ENCODE measurements at places on chromosomes 16 and 17.
A peak's percentile ranks its signal among the peaks of the same experiment; 100 is the strongest.

GRCh38 chr16:2586241-2586640 is 48.4 kb downstream of the PDPK1 start:
- DNase-seq, result no peak

DNA sequence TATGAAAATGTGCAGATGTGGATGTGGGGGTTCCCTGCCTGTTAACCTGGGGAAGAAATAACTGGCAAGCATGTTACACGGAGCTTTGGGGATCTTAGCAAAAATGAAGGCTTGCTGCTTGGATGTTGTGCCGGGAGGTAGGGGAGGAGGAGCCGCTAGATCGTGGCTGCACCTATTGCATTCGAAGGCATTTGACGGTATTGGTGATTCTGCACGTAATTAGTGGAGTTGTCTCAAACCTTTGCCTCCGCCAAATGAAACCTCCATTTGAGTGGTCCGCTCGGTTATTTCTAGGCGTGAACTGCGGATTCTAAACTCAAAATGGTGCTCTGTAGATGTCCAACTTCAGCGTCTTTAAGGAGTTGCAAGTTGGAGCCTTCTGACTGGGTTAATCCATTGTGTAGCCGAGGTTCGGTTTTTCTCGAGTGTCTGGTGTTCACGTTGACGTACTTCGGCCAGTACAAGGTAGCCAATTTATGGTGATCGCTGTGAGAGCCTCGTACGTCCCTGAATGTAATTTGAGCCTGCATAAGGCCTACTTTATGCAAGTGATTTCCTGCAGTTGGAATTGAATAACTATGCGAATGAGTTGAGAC is 1.5 kb downstream of the TNRC6C start:
- DNase-seq, result peak; percentile 62

DNA sequence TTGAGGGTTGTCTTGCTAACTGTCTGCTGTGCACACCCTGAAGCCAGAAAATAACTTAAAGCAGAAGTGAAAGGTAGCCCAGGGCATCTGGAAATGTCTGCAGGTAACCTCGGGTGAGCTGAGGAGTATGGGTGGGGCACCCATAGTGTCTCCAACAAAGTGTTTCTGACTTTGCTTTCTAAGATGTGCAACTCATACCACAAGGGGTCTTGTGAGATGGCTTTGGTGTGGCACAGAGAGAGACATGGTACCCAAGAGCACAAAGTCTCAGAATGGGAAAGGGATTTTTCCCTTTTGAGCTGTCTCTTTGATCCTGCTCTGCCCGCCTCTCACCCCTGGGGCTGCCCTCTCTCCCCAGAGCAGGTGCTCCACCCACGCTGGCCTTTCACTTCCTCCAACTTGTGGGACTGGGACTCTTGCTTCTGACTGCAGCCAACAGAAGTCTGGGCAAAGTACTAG is 6.9 kb downstream of the CHD9 start:
- no peak for DNase-seq

GRCh38 chr16:77970371-77970770 is 52.0 kb upstream of the CLEC3A start:
- DNase-seq, result no peak

DNA sequence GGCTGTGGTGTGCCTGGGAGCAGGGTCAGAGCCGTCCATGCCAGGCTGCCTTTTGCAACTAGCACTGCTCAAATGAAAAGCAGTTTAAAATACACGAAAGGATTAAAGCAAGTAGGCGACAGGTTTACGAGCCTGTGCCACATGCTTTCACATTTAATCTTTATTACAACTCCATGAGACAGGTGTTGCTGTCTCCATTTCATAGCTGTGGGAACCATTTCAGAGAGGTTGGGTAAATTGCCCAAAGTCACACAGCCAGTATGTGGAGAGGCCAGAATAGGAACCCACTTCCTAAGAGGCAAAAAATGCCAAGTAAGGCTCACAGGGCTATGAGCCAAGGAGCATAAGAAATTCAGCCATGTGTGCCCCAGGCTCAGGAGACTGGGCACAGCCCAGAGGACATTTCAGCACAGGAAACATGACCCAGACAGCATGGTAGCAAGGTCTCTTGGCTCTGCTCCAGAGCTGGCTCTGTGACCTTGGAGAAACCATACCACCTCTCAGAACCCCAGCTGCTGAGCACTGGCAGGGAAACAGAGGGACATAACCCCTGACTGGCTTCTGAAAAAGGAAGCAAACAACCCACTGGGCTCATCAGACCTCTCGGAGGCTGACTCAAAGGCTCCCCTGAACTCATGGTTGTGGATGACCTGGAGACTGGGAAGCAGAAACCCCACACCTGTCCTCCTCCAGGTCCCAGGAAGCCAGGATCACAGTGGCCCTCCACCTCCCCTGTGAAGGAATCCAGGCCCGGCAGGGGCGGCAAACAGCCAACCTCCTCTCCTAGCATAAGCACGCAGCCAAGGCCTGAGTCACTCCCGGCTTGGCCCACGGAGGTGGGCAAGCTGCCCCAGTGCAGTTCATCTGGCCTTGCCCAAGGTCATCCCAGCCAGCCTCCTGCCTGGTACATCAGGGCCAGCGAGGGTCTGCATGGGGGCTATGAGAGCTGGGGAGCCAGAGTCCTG is 40.3 kb upstream of the MRPS23 start:
- no peak for DNase-seq

DNA sequence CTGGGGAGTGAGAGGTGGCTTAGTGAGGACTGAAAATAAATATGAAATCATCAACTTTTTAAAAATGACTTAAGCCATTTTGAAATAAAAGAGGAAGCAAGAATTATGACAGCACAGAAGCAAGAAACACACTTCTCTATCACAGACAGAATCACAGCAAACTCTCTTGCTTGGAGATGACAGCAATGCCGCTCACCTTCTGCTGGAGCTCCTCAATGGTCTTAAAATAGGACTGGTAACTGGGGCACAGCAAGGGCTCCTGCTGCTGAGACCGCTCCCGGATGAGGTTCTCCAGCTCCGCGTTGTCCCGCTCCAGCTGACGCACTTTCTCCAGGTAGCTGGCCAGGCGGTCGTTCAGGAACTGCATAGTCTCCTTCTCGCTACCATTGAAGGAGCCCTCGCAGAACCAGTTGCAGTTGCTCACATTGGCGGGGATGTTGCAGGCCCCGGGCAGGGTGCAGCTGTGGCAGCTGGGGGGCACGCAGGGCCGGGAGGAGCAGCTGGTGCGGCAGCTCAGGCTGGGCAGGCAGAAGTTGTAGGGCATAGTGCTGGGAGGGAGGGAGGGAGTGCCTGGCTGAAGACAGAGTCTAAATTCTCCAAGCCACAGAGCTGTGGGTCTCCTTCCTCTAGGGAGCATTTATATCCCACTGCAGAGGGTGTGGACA is at the start of gene KRT31:
KRT31 (minus strand) TSS at position 613 of the 665 bp plus-strand sequence; CDS start at position 544, 69 bp downstream.
- no peak for DNase-seq

GRCh38 chr16:11611871-11612664 is 25.3 kb upstream of the LITAF start:
- no peak for DNase-seq

DNA sequence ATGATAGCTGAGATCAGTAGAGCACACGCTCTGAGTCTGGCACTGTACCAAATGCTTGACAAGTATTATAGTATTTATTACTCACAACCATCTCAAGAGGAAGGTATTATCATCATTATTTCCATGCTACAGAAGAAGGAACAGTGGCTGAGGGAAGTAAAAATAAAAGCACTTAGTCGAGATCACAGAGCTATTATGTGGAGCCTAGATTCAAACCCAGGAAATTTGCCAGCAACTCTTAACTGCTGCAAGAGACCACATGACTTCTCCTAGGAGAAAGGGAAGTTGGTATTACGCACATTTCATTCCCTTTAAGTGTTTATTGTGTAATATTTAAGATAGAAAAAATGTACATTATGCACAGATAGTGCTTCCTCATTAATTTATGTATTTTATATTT is 1.0 kb upstream of the RHOT1 start:
- no peak for DNase-seq

- DNase-seq, result no peak
Measured at GRCh38 chr17:63956296-63956920, 16.3 kb downstream of the SCN4A start.

GRCh38 chr17:246851-247421 is 65.5 kb upstream of the DOC2B start:
- no peak for DNase-seq

DNA sequence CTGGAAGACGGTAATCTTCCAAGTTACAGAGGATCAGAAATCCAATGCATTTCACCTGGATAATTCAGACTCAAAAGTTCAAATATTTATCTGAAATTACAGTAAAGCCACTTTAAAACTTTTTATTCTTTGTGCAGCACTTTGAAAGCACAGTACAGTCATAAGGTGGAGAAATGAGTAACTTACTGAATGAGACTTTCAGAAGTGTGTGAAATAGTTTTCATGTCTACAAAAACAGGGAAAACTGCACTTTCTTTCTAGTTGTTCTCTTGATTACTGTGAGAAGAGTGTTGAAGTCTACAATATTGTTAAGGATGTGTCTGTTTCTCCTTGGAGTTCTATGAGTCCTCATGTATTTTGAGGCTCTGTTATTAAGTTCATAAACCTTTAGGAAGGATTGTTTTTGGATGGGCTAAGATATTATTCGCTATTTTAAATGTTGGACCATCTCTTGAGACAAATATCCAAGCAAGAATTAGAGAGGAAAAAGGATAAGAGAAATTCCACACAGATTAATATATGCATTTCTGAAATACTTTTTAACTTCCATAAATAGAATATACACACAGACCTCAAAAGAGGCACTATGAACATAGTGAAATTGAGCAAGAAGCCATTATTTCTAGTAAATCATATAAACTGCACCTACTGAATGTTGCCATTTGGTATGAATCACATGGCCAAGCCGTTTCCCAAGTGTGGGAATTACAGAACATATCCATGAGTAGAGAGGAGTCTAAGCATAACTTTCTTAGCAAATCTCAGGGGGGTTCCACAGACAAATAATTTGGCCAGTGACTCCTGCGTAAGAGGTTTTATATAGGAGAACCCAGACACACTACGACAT is 83.6 kb upstream of the PLEKHM1 start:
- no peak for DNase-seq

DNA sequence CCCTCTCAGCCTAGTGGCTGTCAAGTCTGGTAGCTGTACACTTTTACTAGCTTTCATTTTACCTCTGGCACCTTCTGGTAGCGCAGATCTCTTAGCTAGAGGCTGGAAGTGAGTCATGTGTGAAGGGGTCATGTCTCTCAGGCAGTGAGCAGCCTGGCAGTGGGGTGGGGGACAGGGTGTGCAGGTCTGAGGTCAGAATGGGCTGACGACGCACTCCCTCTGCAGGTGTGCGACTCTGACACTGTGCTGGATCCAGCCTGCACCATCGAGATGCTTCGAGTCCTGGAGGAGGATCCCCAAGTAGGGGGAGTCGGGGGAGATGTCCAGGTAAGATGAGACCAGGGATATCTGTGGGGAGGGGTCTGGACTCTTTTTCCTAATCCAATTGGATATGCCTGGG is 7.8 kb downstream of the HAS3 start:
- no peak for DNase-seq

- DNase-seq, result no peak
Measured at GRCh38 chr17:38701504-38702165, 3.4 kb upstream of the MLLT6 start.

- no peak for DNase-seq
Measured at GRCh38 chr17:77837917-77838316, 120.6 kb upstream of the TNRC6C start.

GRCh38 chr17:13152501-13152900 is 134.7 kb upstream of the ELAC2 start:
- DNase-seq, result no peak

DNA sequence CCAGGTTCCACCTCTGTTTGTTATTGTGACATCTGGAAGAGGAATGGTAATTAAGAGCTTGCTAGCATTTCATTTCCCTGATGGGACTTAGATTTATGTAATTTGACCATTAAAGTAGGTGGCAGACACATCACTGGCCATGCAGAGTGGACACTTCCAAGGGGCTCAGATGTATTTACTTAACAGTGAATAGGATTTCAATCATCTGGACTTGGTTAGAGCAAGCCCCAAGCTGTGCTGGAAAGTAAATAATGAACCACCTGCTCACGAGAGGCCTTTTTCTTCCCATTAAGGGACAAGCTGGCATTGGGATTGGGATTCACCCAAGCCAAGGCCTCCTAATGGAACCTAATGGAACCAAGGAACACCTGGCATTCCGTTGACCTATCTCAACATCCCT is 395.3 kb downstream of the HS3ST4 start:
- no peak for DNase-seq

DNA sequence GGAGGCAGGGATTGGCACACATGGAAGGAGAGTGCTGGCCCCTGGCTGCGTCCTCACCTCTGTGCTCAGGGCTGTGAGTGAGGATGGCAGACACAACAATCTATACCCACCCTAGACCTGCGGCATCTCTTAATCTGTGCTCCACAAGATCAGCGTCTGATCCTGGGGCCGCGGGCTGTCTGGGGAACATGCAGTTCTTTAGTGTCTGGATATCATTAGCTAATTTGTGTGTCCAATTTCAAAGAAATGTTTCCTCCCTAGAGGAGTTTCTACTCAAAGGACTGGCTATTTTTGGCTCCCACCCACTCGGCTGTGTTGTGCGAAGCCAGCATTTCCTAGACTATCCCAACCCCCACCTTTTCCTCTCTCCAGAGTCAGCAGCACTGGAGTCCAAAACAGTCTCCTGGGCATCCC is 93.8 kb downstream of the GRIN2A start:
- DNase-seq, result no peak

GRCh38 chr17:58513267-58513964 is 1.0 kb downstream of the MTMR4 start:
- DNase-seq, result no peak

- no peak for DNase-seq
Measured at GRCh38 chr16:67036323-67036741, 7.4 kb downstream of the CBFB start.

- peak; percentile 43 for DNase-seq
Measured at GRCh38 chr17:62847426-62847825, 39.3 kb upstream of the MARCHF10 start.

DNA sequence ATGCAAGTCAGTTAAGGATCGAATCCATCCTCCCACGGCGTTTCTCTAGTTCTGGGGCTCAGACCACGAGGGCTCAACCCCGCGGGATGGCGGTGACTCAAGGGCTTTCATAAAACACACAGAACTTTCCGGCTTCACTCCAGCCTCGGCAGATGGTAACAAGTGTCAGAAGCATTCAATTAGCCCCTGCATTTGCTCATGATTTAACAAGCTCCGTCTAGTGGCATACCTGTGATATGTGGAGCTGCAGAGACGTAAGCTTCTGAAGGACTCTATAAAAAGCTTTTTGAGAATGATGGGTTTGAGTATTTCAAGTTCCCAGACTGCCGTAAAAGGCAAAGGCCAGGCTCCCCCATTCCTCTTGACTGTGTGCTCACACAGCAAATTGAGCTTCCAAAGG is 91.3 kb upstream of the SEC14L1 start:
- DNase-seq, result no peak
